ENCODE measurements at places on chromosomes 1 and 21.

DNA sequence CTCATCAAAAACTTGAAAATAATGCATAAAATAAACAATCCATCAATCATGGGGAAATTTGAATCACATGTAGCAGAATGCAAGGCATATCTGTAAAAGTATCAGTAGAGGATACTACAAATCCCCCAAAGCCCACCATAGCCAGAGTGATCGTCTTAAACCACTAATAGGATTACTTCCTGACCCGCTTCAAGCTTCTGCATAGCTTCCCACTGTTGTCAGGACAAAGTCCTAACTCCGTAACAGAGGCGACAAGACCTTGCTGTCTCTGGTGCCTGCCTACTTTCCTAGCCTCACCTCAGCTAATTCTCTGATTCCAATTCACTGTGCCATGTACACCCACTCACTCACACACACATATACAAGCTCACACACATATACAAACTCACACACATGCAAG is 161.2 kb upstream of the NFIA start:
- no peak for DNase-seq

DNA sequence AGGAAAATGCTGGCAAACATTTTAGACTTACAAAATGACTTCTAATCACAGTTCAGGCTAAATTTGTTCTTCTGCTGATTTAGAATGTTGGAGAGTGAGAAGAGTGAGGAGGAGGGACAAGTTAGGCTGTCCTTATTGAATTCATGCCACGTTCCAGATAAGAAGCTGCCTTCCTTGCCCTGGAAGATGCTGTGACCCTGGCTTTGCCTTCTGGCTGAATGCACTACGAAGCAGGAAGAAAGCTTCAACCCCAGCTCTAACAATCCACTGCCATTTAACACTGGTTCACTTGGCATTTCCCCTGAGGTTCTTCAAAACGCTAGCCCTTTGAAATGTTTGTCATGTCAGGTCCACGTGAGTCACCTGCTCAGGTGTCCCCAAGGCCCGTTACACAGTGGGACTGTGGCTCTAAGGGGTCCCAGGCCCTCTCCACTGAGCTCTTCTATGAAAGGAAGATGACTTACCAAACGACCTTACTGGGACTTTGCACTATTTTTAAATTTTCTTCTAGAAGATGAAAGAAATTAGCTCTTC is 30.0 kb upstream of the LRRC8C start:
- DNase-seq, result no peak

DNA sequence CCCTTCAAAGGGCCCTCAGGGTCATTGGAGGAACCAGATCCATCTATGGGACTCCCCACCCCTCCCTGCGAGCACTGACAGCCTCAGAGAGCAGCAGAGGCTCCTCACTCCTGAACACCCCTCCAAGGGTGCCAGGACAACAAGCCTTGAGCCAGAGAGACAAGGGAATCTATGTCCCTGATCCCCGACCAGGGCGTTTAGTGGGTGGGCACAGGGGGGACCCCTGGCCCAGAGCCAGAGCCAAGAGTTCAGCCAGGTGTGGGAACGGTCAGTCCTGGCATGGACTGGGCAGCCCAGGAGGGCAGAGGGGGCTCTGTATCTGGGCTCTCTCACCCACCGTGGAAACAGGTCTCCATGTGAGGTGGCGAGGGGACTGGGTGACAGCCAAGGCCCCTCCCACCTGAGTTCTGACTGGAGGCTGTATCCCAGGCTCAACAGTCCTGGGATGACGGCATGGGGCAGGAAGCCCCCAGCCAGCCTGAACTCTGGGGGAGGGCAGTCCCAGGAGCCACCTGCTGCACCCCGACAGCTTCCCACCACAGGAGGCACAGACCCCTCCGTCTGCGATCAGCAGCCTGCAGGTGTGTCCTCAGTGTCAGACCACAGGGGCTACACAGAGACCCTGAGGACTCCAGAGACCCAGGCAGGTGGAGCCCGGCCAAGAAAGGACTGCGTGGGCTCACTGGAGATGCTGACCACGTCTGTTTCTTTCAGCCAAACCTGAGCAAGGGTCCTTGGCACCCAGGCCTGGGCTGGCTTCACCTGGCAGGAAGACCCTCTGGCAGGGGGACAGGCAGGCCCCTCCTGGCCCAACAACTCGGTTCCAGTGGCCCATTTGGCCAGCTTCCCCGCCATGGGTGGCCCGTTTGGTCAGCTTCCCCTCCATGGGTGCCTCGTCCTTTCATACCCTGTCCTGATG is 11.2 kb upstream of the SRARP start:
- no peak for DNase-seq

- peak; percentile 3 for DNase-seq
These were observed 607.8 kb upstream of the B3GALT2 start for GRCh38 chr1:193794239-193794638.

DNA sequence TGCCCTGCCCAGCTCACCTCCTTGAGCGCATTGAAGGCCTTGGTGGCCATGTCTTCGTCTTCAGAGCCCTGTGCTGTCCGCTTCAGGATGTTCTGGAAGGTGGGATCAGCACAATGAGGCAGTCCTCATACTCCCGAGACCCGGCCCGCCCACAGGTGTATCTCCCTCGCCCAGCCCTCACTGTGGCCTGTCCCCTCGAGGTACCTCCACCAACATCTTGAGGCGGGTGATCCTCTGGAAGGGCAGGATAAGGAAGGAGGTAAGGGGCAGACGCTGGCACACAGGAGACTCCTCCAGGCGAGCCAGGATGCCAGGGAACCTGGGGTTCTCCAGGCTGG is 7.1 kb downstream of the ARHGEF19 start:
- no peak for DNase-seq

- no peak for DNase-seq
These were observed 21.2 kb upstream of the EYA3 start for GRCh38 chr1:28109639-28110038.

GRCh38 chr1:66503841-66504470 is 30.0 kb upstream of the SGIP1 start:
- DNase-seq, result peak; percentile 81

- DNase-seq, result peak; percentile 18
These were observed 2.6 kb downstream of the FUCA1 start for GRCh38 chr1:23865543-23865930.

- DNase-seq, result no peak
These were observed 18.2 kb downstream of the COQ8A start for GRCh38 chr1:226958300-226958699.

- no peak for DNase-seq
These were observed 48.3 kb downstream of the SIM2 start for GRCh38 chr21:36747041-36747814.

DNA sequence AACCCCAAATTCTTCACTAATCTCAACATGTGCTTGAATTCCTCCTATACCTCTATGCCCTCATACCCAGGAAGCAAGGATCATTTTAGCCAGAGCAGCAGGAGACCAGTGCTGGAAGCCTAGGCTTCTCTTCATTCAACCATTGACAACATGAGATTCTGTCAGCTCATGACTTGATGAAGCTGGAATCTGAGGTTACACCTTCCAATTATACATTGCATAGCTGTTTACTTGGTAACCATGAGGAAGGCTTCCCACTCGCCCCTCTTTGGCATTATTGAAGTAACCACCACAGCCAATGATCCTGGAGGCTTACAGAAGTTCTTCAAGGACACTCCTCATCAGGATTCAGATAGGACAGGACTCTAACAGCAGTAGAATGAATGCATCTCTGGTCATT is 160.3 kb downstream of the TPR start:
- DNase-seq, result peak; percentile 14

GRCh38 chr1:73044241-73045036 is 762.1 kb upstream of the NEGR1 start:
- no peak for DNase-seq

DNA sequence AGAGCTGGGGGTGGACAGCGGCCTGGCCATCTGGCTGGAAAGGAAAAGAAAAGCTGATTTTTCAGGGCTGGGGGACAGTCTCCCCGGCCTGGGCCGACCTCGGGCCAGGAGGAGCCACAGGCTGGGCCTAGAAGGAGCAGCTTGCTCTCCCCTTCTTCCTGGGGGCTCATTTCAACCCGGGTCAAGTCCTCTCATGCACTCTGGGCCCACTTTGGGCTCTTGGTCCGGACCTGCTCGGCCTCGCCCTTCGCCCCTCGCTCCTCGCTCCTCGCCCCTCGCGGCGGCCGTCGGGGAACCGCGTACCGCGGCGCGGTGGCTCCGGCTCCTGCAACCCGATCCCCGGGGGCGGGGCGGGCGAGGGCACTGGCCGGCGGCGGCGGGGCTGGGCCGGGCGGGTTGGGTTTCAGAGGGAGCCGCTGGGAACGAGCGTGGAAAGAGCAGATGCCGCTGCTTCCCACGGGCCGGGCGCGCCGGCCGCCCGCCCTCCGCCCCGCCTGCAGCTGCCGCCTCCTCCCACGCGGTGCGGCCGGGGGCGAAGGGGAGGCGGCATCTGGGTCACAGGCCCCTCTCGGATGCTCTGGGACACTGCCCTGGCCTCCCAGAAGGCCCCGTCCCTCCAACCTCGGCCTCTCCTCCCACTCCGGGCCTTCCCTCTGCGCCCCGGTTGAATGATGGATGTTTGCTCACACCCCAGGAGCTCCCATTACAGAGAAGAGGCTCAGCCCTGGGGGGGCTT is 6.6 kb downstream of the HEYL start:
- peak; percentile 53 for DNase-seq

DNA sequence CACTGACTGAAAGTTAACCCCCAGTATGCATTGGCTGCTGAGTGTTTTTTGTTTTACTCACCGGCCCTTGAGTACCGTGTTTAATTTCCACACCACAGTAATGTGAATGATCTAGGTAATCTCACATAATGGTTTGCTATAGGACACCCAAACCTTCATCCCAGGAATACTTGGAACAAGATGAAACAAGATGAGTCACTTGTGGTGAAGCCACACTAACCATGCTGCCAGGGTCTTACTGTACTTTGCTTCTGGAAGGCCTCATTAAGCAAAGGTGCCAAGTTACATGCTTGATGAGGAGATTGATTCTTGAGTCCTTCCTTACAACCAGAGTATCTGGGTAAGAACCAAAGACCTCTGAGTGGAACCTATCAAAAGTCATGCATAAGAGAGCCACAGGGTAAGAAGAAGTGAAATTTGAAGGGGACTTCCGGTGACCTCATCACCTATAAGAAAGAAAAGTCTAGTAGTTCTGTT is 163.3 kb downstream of the NRIP1 start:
- DNase-seq, result peak; percentile 64

DNA sequence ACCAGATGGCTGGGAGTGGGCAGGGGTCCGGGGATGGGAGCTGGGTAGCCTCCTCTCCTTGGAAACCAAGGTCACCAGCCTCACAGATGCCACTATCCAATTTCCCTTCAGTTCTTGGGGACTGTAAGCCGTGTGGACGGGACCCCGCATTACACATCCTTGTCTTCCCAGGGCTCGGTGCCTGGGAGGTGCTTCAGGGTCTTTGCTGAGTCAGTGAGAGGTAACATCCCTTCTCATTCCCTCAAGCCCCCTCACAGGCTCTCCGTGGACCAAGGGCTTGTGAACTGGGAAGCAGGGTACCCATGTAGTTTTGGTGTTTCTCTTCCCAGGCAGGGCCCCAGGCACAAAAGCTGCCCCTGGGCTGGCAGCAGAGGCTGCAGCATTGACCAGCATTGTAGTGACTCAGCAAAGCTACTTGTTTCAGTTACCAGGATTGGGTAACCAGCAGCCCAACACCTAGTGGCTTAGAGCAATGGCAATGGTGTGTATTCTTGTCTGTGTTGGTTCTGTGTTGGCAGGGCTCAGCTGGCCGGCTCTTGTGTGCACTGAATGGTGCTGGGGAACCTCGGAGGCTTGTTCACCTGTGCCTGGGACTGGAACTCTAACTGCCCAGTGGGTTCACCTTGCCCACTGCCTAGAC is 24.6 kb upstream of the PCBP3 start:
- DNase-seq, result no peak

- DNase-seq, result no peak
These were observed 1030.3 kb upstream of the ADGRL4 start for GRCh38 chr1:80036690-80037432.
